ENCODE measurements at places on chromosomes 1 and 21.
A peak's percentile ranks its signal among the peaks of the same experiment; 100 is the strongest.

- DNase-seq, result no peak
Measured at GRCh38 chr1:49036700-49037099, 260.0 kb upstream of the BEND5 start.

GRCh38 chr1:212470059-212470458 lies 37.3 kb downstream of the NENF start:
- DNase-seq, result peak; percentile 89

DNA sequence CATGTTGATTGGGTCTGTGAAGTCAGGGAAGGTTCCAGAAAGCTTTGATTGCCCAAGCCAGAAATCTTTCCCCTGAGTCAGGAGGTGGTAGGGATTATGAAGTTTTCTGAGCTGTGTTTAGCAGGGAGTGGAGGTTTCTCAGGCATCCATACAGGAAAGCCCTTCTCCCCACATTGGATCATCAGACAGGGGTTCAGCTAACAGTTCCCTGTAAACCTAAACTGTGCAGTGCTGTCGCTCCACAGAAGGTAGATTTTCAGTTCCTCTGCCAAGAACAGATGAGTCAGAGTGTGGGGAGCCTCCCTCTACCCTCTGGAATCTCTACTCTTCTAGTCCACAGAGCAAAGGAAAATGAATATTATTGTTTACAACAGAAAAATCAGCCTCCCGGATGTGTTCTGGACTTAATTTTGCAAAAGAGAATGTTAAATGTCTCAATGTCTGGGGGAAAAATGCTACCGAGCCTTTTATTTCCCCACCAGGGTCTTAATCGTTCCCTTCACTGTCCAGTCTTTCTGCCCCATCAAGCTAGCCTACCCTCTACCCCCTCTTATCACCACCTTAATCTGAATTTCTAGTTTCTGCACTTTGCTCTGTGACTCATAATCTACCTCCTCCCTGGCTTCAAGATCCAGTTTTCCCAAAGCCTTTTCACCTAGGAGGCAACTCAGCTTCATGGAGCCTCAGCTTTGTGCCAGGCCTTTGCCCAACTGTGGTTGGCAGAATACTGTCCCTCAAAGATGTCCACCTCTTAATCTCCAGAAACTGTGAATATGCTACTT lies 355.6 kb downstream of the PRDM2 start:
- peak; percentile 54 for DNase-seq

- DNase-seq, result peak; percentile 25
Measured at GRCh38 chr1:112579801-112580510, 39.0 kb downstream of the ST7L start.

- peak; percentile 4 for DNase-seq
Measured at GRCh38 chr1:188670837-188671236, 1806.8 kb downstream of the BRINP3 start.

DNA sequence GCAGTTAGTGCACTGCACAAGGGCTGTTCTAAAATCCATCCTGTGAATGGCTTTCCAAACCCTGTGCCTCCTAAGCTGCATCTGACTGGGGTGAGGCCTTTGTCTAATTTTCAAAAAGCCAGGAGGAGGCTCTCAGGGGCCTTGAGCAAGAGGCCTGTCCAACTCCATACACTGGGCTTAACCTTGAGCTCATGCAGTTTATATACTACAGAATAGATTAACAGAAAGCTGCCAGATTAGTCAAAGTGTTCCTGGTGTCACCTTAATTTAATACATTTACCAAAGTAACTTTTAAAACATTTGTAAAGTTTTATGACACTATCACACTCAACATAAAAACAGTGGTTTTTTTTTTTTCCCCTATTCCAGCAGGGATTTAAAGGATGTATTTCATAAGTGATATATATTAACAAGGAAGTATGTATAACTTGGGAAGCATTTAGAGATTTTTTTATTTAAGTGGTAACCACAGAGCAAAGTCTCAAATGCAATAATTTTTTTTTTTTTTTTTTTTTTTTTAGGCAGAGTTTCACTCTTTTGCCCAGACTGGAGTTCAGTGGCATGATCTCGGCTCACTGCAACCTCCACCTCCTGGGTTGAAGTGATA lies 23.3 kb downstream of the CTH start:
- DNase-seq, result no peak

DNA sequence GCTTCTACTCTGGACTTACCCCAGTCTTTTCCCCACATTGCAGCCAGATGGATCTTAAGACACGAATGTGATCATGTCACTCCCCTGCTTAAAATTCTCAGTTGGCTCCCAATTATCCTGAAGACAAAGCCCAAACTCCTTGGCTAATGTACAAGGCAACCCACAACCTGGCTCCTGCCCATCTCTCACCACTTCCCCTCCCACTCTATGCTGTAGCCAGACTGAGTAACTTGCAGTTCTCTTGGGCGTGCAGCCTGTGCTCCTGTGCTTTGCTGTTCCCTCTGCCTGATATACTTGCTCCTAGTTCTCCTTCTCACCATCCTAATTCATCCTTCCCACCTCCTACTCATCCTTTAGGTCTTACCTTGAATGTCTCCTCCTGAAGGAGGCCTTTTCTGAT lies 56.2 kb downstream of the LGR6 start:
- no peak for DNase-seq

GRCh38 chr1:57157818-57158603 lies 192.2 kb upstream of the C8B start:
- DNase-seq, result no peak

All from fibroblast of skin of right quadriceps (primary cell).